Skeletal muscle cell (primary cell): ENCODE measurements at places on chromosomes 2 and 18.

GRCh38 chr2:42547014-42547413 is 21.4 kb upstream of the MTA3 start:
- no peak for DNase-seq

DNA sequence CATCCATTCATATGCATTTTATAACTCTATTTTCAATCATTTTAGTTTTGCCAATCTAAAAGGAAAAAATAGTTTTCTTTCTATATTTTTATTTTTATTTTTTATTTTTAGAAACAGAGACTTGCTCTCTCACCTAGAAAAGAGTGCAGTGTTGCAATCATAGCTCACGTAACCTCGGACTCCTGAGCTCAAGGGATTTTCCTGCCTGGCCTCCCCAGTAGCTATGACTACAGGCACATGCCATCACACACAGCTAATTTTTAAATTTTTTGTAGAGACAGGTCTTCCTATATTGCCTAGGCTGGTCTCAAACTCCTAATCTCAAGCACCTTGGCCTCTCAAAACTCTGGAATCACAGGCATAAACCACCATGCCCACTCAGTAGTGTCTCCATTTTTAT is 125.5 kb upstream of the XIRP2 start:
- DNase-seq, result no peak

DNA sequence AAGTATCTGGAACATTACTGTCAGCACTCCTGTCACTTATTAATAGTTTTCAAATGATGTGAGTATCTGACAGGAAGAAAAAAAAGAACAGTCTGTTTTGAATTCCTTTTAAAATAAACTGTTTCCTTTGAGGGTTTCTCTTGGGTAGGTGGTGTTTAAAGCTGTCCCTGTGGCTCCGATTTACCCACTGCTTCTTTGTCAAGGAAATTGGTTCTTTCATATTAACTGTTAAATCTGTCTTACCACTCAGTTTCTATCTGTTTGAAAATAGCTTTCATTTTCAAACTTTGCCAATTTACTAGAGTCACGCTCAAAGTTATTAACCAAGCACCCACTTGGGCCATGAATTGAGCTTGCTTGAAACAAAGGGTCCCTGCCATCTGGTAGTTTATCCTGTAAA is 614.6 kb upstream of the NXPH2 start:
- DNase-seq, result no peak

- peak; percentile 54 for DNase-seq
These were observed 6.5 kb downstream of the NCAPH start for GRCh38 chr2:96342085-96342484.

DNA sequence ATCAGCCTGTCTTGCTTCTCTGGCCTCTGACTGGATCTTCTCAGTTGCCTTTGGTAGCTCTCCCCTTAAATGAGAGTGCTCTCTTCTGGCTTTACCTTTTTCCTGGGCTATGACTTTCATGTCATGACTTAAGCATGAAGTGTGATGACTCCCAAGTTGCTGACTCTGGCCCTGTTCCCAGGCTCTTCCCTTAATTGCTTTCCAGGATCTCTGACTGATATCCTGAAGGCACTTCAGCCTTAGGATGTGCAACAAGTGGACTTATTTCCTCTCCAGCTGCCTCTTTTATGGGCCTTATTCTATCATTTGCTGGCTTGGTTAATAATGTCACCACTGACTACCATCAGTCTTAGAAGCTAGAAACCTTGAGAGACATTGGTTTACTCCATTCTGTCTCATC is 17.4 kb downstream of the SEMA4F start:
- peak; percentile 31 for DNase-seq
